GM23248 (cell line): ENCODE measurements at places on chromosomes 2 and 18. TPM values are rescaled to one million over a fixed set of nuclear protein-coding genes. Genes with fewer than 3 reads are reported as not detected.

DNA sequence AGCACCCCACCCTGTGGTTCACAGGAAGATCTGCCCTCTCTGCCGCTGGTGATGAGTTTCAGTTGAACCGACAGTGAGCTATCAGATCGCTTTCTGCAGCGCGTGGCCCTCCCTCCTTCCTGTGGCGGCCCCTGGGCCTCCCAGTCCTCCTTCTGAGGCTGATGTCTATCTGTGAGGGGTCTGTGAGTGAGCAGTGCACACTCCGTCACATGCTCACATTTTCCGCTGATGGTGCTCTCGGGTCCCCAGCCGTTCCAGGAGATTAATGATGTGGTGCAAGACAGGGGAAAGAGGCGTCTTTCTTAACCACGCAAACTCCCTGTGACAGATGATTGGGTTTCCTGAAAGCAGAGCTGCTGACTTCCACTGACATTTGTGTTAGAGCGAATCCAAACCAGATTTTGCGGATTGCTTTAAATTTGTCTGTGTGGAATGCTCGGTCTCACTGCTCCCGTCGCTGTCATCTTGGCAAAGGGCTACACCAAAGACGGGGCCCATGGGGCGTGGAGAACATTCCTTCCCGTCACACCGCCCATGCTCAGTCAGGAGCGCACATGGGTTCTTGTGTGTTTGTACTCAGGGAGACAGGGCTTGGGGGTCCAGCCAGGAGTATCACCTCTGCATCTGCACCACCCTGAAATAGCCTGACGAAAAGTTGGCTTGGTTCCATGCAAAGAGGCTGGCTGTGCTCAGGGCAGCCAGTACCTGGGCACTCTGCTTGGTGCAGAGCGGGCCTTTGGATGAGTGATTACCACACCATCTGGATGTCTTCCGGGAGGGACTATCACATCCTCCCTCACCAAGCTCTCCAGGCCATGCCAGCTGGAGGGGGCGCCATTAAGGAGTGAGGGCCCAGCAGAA lies 154.7 kb upstream of the HS6ST1 start:
- H3K4me3 ChIP-seq = peak overlapping the region; percentile 52; the same call in 1 of the 2 replicates
- H3K27me3 ChIP-seq = no peaks in the 10 kb centered on the region
- H3K36me3 ChIP-seq = no peaks in the 10 kb centered on the region
- DNase-seq = peak; percentile 74
- peaks cover 12% of the 10 kb centered on the region for H3K4me1 ChIP-seq
- no peak overlapping the region; the same call in 1 of the 2 replicates for H3K27ac ChIP-seq

RTP5 gene
- not detected in 2 replicates for total RNA-seq

GRCh38 chr2:238551091-238551490 lies 124.4 kb downstream of the ASB1 start:
- H3K27me3 ChIP-seq = no peaks in the 10 kb centered on the region
- H3K27ac ChIP-seq = no peak overlapping the region
- no peaks in the 10 kb centered on the region for H3K4me1 ChIP-seq
- no peaks in the 10 kb centered on the region for H3K36me3 ChIP-seq
- DNase-seq = no peak

- H3K36me3 ChIP-seq = no peaks in the 10 kb centered on the region
- DNase-seq = peak; percentile 24
- peak overlapping the region; percentile 37 for H3K4me3 ChIP-seq
- peak overlapping the region; percentile 86 for H3K27ac ChIP-seq
- H3K27me3 ChIP-seq = no peaks in the 10 kb centered on the region
These were observed 455.9 kb upstream of the UBE2E3 start for GRCh38 chr2:180524499-180524898.

RGPD6 gene
- total RNA-seq = 22.6 and 27.9 TPM in 2 replicates

KCNJ3 gene
- not detected in 2 replicates for total RNA-seq

DNA sequence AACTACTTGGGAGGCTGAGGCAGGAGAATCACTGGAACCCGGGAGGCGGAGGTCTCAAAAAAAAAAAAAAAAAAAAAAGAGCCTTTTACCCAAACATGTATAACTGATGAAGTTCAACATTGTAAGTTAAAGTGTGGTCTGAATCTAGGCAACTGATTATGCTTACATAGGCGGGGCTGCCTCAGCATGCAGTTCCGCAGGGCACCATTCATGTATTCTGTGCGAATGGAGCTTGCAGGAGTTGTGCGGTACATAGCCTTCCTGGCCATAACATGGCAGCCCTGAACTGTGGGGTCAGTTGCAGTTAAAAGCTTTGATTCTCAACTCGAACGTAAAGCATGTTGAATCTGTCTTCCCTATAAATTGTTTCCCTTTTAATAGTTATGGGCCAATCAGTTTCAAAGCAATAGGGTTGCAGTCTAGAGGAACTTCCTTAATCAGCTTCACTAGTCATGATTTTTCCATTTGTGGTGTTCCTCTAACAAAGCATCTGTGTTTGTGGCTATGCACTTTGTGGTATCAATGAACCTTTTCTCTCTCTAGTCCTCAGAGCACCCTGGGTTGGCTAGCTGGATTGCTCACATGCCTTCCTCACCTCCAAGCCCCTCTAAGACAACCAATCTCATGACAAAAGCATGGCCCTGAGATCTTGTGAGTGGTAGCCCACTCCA lies 30.6 kb upstream of the CEP68 start:
- no peak overlapping the region for H3K4me3 ChIP-seq
- H3K27ac ChIP-seq = no peak overlapping the region
- no peak for DNase-seq
- H3K36me3 ChIP-seq = peaks cover 12% of the 10 kb centered on the region; the same call in 1 of the 2 replicates

GRCh38 chr2:59690849-59691248 lies 862.6 kb downstream of the BCL11A start:
- no peak overlapping the region for H3K4me3 ChIP-seq
- no peak overlapping the region for H3K27ac ChIP-seq
- H3K4me1 ChIP-seq = no peaks in the 10 kb centered on the region
- no peaks in the 10 kb centered on the region for H3K27me3 ChIP-seq
- DNase-seq = no peak
- H3K36me3 ChIP-seq = no peaks in the 10 kb centered on the region

GRCh38 chr2:88828397-88829137 lies 137.1 kb downstream of the RPIA start:
- 0 out of 2 replicates have a peak, but pooled peaks cover 8% of the 10 kb centered on the region for H3K27me3 ChIP-seq
- H3K27ac ChIP-seq = no peak overlapping the region
- H3K36me3 ChIP-seq = no peaks in the 10 kb centered on the region
- no peaks in the 10 kb centered on the region for H3K4me1 ChIP-seq
- no peak overlapping the region for H3K4me3 ChIP-seq
- peak; percentile 34 for DNase-seq

DNA sequence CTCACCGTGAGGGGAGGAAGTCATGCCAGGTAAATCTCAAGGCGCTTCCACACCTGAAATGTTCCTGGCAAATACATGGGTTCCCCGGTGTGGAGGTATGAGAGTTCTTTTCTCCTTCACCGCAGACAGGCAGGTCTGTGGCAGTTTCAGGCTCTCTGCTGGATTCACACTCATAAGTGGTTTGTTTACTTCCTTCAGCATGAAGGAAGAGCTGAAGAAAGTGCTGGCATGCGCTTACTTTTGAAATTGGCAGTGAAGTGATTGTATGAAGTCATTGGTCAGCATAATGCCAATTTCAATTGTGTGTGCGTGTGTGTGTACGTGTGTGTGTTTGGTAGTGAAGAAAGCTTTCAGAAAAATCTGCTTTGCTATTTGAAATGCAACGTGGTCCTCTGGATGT lies 43.4 kb downstream of the RNF144A start:
- H3K4me1 ChIP-seq = peaks cover 5% of the 10 kb centered on the region; the same call in 1 of the 2 replicates
- no peaks in the 10 kb centered on the region for H3K27me3 ChIP-seq
- H3K4me3 ChIP-seq = no peak overlapping the region
- no peaks in the 10 kb centered on the region for H3K36me3 ChIP-seq

DNA sequence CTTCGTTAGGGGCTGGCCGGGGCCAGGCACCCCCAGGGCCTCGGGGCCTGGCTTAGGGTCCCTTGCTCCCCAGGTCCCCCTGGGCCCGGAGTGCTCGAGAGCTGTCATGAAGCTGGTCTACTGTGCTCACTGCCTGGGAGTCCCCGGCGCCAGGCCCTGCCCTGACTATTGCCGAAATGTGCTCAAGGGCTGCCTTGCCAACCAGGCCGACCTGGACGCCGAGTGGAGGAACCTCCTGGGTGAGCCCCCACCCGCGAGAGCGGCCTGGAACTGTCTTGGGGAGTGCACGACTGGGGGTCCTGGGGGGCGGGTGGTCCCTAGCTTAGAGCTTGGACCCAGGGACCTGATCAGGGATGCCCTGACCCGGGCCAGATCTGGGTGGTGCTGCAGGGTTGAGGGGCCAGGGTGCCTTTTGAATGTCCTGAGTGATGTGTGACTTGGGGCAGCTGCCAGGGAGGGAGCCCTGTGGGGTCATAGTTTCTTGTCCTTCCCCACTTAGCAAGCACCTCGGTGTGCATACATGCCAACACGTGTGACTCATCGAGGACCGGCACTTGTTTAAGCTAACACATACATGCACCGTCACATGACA lies 27.9 kb downstream of the GPC1 start:
- peak; percentile 20 for DNase-seq
- no peaks in the 10 kb centered on the region for H3K36me3 ChIP-seq
- H3K27ac ChIP-seq = no peak overlapping the region
- no peak overlapping the region for H3K4me3 ChIP-seq
- no peaks in the 10 kb centered on the region for H3K27me3 ChIP-seq
- H3K4me1 ChIP-seq = no peaks in the 10 kb centered on the region

DNA sequence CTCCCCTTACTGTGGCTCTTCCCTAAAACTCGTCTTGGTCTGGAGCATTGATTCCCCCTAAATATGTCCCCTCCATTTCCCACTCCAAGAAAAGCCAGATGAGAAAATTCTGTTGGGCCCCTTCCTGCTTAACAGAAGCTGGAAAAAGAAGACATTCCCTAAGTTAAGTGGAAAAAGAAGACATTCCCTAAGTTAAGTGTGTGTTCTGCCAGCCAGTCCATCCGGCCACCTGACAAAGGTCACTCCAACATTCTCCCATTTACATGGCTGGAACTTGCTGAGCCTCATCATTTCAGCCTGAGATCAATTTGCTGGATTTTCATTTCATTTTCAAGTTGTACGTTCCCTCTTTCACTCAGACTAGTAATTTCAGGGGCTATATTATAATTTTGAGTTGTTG lies 52.0 kb downstream of the LYPD1 start:
- no peak overlapping the region for H3K4me3 ChIP-seq
- no peak overlapping the region for H3K27ac ChIP-seq
- H3K4me1 ChIP-seq = peaks cover 4% of the 10 kb centered on the region
- no peaks in the 10 kb centered on the region for H3K27me3 ChIP-seq

TUBA4B gene
- total RNA-seq = not detected in 2 replicates

DNA sequence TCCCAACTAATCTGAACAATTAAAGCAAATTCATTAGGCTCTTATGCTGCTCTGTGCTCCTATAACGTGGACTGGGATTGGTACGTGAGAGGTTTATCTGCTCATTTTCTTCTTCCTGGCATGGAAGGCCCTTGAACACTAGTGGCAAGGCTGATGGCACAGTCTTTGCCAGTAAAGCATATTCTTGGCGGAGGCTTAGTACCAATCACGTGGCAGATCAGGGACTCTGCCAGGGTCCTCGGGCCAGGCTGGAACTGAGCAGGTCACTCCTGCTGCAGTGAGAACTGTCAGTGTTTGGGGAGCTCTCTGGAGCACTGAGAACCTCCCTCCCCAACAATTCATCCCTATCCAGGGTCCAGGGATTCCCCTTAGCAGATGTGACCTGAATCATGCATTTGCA lies 3.7 kb upstream of the ALPK2 start:
- H3K27ac ChIP-seq = no peak overlapping the region
- peaks cover 27% of the 10 kb centered on the region for H3K4me1 ChIP-seq
- H3K27me3 ChIP-seq = no peaks in the 10 kb centered on the region
- no peak for DNase-seq
- H3K36me3 ChIP-seq = no peaks in the 10 kb centered on the region

GRCh38 chr2:155023674-155024073 lies 325.2 kb downstream of the KCNJ3 start:
- H3K27ac ChIP-seq = no peak overlapping the region
- H3K4me1 ChIP-seq = no peaks in the 10 kb centered on the region
- no peaks in the 10 kb centered on the region for H3K27me3 ChIP-seq
- H3K4me3 ChIP-seq = no peak overlapping the region
- no peak for DNase-seq
- no peaks in the 10 kb centered on the region for H3K36me3 ChIP-seq

CD28 gene
- total RNA-seq = 0.11 TPM in 1 of 2 replicates, not detected in the other

KCNE4 gene
- 3.8 and 5.9 TPM in 2 replicates for total RNA-seq

- no peak overlapping the region for H3K4me3 ChIP-seq
- H3K4me1 ChIP-seq = no peaks in the 10 kb centered on the region
- H3K36me3 ChIP-seq = no peaks in the 10 kb centered on the region
These were observed 278.0 kb downstream of the EPHA4 start for GRCh38 chr2:221293949-221294742.

DNA sequence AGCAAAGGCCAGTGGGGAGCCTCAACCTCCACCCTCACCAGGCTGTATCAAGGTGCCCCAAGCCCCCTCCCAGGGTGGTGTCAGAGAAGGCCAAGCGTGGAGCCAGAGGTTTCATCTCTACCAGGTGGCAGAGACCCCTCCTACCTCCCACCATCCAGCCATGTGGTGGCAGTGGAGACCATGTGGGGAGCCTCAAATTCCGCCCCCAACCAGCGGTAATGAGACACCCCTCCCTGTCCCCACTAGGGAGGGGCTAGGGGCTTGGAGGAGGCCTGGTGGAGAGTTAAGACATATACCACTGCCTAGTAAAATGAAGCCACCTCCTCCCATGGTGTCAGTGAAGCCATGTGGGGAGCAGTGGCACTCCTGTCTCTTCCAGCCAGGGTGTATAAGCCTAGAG lies 24.4 kb upstream of the YPEL5 start:
- no peaks in the 10 kb centered on the region; the same call in 1 of the 2 replicates for H3K27me3 ChIP-seq
- no peak for DNase-seq
- H3K4me3 ChIP-seq = no peak overlapping the region
- H3K27ac ChIP-seq = no peak overlapping the region
- no peaks in the 10 kb centered on the region for H3K36me3 ChIP-seq

- peak overlapping the region; percentile 99 for H3K4me3 ChIP-seq
- peaks cover 40% of the 10 kb centered on the region for H3K4me1 ChIP-seq
These were observed 403 bp downstream of the TMEM127 start for GRCh38 chr2:96265349-96265839.

PLB1 gene
- total RNA-seq = 0.11 and 0.38 TPM in 2 replicates

DNA sequence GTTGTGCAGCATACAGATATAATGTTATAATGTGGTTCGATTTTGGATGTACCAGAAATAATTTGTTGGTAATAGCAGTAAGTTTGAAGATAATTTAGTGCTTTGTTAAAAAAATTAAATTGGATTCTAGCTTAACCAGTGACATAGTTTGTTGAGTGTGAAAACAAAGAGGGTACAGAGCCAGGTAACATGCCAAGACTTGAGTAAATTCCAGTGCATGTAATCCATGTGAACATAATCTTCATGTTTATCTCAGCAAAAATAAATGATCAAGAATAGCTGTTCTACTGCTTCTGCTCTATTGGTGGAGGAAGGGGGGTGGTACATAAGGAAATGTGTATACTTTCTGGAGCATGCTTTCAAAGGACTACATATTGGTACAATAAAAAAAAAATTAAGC lies 165.8 kb downstream of the DNAH7 start:
- H3K4me1 ChIP-seq = peaks cover 16% of the 10 kb centered on the region
- no peaks in the 10 kb centered on the region for H3K36me3 ChIP-seq
- no peak overlapping the region for H3K27ac ChIP-seq
- no peak for DNase-seq
- H3K4me3 ChIP-seq = no peak overlapping the region
- no peaks in the 10 kb centered on the region for H3K27me3 ChIP-seq

GBX2 gene
- not detected in 2 replicates for total RNA-seq
